ENCODE measurements at places on chromosomes 3 and 15.

GRCh38 chr3:33392703-33393125 lies 47.5 kb downstream of the UBP1 start:
- DNase-seq = no peak

DNA sequence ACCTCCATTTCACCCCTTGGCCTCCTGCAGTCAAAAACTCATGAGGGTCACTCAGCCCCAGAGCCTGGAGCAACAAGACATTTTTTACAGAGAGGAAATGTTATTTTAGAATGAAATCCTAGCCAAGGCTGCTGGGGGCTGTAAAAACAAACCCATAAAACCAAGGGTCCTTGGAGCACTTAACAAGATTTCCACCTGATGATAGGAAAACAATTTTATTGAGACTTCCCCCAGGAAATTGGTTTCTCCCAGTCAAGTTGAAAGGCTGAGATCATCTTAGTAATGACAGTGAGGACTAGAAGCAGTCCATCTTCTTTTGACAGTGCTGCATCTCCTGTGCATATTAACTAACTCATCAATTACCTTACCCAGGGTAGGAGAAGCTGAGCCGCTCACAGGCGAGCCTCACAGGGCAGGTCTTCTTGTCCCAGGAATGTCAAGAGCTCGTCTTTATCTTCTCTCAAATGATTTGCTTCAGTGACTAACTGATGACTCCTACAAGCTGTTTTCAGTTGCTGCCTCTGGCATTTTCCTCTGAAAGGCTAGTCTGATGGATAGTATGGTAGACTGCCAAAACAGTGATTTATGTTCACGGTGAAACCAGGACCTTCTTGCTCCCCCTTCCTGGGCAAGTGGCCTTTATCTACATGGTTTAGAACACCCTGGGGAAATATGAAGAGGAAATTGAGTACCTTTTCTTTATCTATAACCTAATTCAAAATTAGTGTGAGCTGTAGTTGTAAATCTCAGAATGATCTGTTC lies 34.6 kb upstream of the AEN start:
- no peak for DNase-seq

DNA sequence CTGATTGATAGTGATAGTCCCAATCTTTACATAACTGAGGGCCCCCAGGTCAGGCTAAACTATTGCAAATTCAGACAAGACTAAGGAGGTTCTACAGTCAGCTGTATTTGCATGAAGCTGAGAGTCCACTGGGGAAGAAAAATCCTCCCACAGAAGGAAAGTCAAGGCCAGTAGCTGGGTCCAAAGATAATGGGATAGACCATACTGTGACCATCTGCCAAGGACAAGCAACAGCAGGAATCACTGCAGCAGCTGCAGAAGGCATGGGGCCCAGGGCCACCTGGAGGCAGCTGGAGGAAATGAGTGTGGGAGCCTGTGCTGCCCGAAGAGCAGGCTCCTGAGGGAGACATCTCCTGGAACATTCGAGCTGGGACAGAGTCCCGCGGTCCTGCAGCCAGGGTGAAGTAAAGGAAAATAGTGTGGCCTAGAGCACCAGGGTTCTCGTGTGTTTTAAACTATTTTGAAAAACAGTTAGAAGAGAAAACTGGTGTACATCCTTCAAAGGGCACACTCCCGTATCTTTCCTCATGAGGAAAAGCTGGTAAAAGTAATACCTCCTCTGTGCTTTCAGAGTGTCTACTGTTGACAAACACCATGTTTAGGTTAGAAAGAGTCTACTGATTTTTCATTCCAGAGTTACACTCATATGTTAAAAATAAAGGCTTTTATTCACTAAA lies 13.2 kb upstream of the TMEM212 start:
- no peak for DNase-seq

- no peak for DNase-seq
These were observed 40.8 kb downstream of the CMSS1 start for GRCh38 chr3:99858469-99858868.

GRCh38 chr3:153042088-153042487 lies 119.9 kb upstream of the RAP2B start:
- DNase-seq = no peak

- no peak for DNase-seq
These were observed 11.4 kb downstream of the CHRD start for GRCh38 chr3:184391266-184391665.

- no peak for DNase-seq
These were observed 38.7 kb upstream of the ARID3B start for GRCh38 chr15:74502301-74502700.

GRCh38 chr3:155664925-155665695 lies 79.8 kb downstream of the PLCH1 start:
- DNase-seq = no peak

DNA sequence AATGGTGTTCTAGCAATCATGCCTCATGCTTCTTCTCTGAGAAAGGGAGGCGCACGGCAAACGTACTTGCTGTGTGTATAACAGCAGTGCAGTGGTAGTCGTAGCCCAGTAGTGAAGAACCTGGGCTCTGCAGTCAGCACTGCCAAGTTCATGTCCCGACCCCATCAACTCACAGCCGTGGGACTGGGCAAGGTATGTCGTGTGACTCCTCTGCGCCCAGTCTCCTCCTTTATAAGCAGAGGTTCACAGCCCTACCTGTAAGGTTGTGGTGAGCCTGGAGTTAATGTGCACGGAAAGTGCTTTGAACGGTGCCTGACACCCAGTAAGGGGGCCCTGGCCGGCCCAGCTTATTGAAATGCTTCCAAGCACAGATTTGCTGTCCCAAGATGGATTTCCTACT lies 26.6 kb downstream of the EHD4 start:
- DNase-seq = no peak

- no peak for DNase-seq
These were observed 32.3 kb downstream of the ZNF710 start for GRCh38 chr15:90033448-90033847.

GRCh38 chr3:41274944-41275668 lies 75.8 kb downstream of the CTNNB1 start:
- no peak for DNase-seq

DNA sequence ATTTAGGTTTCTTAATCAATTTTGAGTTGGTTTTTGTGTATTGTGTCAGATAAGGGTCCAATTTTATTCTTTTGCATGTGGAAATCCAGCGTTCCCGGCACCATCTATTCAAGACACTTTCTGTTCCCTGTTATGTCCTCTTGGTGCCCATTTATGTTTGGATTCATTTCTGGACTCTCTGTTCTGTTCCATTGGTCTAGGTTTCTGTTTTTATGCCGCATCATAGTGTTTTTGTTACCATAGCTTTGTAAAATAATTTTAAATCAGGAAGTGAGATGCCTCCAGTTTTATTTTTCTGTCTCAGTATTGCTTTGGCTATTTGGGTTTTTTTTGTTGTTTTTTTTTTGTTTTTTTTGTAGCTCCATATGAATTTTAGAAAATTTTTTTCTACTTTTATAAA lies 97.1 kb downstream of the LRRC28 start:
- no peak for DNase-seq

DNA sequence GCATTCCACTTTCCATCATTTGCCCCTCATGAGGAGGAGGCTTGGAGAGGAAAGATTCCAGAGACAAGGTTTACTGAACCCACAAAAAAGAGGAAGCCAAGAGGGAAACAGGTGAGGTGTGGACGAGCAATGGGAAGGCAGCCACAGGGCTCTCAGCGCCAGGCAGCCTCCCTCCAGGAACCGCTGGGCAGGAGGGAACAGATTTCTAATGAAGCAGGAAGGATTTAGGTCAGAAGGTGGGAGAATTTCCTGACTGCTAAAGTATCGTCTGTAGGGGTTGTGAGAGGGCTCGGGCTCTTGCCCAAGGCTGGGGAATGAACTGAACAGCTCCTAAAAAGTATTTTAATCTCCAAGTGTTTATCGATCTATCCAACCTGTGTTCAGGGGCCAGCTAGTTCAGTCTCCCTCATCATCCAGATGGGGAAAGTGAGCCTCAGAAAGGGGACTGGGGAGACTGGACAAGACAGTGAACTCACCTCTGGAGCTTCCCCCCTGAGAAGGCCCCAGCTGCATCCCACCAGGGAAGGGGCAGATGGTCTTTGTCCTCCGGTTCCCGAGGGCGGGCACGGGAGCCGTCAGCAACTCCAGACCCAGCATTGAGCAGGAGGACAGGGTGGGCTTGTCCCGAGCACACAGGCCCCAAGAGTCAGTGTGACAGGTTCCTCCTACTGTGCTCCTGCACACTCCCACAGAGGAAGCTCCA lies 10.5 kb downstream of the LOXL1 start:
- DNase-seq = no peak

DNA sequence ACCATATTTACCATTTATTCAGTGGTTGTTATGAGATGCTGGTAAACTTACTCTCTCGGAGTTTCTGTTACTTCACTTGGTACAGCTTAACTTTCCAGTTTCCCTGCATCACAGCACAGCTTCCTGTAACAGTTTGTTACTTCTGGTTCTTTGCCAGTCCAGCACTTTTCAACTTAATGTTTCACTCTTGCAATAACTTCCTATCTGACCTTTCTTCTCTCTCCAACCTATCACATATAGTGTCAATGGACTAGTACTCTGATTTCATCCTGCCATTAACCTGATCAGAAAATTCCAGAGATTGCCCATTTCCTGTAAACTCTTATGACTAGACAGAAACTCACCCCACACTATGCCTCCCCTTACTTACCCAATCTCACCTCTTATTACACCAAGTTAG lies 3.9 kb upstream of the ATP11B start:
- DNase-seq = no peak

- DNase-seq = no peak
These were observed 923.1 kb downstream of the CADM2 start for GRCh38 chr3:85881833-85882393.

- no peak for DNase-seq
These were observed 258.9 kb upstream of the MEIS2 start for GRCh38 chr15:37359101-37359892.

- DNase-seq = no peak
These were observed 101.6 kb upstream of the GOLGA6L6 start for GRCh38 chr15:20643024-20643770.

DNA sequence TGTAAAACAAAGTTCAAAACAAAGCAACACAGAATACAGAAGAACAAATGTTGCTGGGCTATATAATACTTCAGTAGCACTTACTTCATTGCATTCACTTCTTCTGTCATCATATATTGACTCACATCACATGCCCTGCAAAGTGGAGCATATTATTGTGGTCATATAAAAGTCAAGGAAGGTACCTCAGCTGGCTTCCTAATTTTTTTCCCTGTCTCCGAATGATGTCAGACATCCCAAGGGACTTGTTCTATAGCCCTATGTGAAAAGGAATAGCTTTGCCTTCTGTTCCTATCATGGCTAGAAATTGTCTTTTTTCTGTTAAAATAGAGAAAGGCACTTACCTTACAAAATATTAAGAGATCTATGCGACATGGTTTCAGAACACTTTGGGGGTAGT lies 109.4 kb downstream of the LRTM1 start:
- no peak for DNase-seq

GRCh38 chr15:91915576-91915975 lies 62.1 kb downstream of the SLCO3A1 start:
- DNase-seq = no peak

- no peak for DNase-seq
These were observed 62.1 kb downstream of the SLC49A4 start for GRCh38 chr3:122857019-122857418.

DNA sequence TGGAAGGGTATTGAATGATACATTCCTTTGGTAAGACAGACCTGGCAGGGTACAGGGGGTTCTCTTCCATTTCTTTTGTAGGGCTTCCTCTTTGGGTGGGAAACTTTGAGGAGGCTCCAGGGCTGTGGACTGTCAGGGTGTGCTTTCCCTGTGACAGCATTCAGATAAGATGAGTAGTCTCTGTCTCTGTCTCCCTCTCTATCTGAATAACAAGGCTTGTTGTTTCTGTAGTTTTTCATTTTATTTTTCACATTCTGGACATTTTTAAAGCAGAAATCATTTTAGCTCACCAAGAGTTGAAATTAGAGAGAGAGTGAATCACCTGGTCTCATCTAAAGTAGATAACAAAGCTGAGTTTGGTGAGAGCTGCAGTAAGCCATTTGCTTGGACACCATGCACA lies 100.8 kb upstream of the TPM1 start:
- no peak for DNase-seq

GRCh38 chr15:40600956-40601355 lies 6.9 kb downstream of the KNL1 start:
- DNase-seq = no peak

- no peak for DNase-seq
These were observed at the start of gene CD276 for GRCh38 chr15:73683777-73684580. CD276 (plus strand) TSS chr15:73684383; CDS start chr15:73699640, 15,257 bp downstream.

- no peak for DNase-seq
These were observed 111.8 kb downstream of the IGF2BP2 start for GRCh38 chr3:185713015-185713414.

- DNase-seq = no peak
These were observed 118.1 kb downstream of the CACNA1D start for GRCh38 chr3:53612508-53612907.

- DNase-seq = no peak
These were observed 8.9 kb downstream of the LMOD3 start for GRCh38 chr3:69113536-69113935.

DNA sequence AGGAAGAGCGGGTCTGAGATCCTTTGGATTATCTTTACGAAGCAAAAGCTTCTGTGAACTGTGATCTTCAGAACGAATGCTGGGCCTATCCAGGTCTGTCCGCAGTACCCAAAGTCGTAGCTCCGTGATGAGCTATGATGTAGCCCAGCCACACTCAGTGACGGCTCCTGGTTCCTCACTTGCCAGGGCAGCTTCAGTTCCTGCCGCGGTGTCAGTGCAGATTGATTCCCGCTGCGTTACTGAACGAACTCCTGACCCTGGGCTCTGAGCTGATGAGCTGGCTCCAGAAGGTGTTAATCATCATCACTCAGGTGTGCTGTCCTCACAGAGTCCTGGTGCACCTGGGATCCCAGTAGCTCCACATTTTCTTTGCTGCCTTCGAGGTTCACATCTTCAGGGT lies 45.0 kb downstream of the TMEM44 start:
- no peak for DNase-seq

- no peak for DNase-seq
These were observed 88.2 kb upstream of the PROK2 start for GRCh38 chr3:71873093-71873611.

DNA sequence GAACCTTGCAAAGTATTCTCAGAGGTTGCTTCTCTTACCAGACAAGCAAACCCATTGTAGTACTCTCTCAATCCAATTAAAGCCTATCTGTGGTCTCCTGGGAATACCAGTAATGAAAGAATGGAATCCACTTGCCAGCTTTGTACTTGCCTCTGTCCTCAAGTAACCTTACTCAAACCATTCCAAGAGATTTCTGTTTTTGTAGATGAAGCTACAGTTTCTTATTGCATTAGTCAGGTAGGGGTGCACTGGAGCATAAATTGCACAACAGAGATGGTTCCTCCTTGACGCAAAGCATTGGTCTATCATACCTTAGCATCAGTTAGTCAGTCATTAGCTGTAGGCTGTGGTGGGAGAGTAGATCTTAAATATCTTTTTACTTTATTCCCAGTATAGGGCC lies 52.9 kb downstream of the BTLA start:
- no peak for DNase-seq

DNA sequence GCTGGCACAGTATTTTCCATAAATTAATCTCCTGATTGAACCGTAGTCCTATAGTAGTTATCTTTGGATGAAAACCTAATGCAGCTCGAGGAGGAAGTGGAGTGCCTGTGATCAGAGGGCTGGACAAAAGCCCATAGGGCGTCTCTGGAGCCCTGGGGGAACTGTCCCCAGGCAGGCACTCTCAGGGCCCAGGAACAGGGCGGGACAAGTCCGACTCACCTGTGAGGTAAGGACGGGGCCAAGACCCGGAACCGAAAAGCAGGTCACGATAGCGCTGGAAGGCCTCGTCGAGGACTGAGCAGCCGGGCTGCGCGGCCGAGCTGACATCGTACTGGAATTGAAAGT lies 341 bp downstream of the HEXA start:
- DNase-seq = no peak

All from activated naive CD8-positive, alpha-beta T cell treated with anti-CD3 and anti-CD28 coated beads, Interleukin-2, amount 50 U/mL, for 16 hours (primary cell).